ENCODE measurements at places on chromosomes 12 and 14.
A peak's percentile ranks its signal among the peaks of the same experiment; 100 is the strongest.

- no peak for DNase-seq
These were observed 23.9 kb downstream of the UBE3B start for GRCh38 chr12:109501299-109501698.

- no peak for DNase-seq
These were observed 281.7 kb upstream of the RTL1 start for GRCh38 chr14:101185073-101185835.

GRCh38 chr12:47813511-47814196 is 6.0 kb downstream of the HDAC7 start:
- no peak for DNase-seq

- DNase-seq: peak; percentile 43
These were observed 290.9 kb downstream of the CACNA1C start for GRCh38 chr12:2343681-2344080.

DNA sequence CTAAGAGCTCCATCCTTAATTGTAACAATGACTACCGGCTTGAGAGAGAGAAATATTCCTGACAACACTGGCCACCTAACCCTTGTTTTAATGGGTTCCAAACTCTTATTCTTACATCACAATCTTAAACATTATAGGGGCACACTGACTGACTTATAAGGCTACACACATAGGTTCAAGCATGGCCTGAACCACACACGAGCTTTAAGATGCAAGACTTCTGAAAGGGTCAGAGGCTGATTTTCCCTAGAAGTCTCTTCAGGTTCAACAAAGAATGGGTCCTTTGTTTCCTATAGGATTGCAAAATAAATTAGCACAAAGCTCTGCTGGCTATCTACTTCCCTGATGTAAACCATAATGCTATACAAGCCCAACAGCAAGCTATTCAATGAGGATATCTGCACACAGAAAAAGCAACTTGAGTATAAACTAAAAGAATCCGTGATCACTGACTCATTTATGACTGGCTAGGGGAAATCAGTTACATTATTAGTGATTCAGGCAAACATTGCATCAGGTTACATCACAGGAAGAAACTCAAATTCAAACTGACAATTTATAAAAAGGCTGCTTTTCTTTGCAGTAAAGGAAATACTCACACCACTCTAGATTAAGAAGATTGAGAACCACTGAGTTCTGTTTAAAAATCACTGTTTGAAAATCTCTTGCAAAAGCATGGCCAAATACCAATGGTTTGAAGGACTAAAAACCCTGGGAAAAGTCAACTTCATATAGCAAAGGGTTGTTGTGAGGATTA is 8.5 kb downstream of the BTG1 start:
- DNase-seq: no peak

- DNase-seq: no peak
These were observed 36.6 kb downstream of the SFSWAP start for GRCh38 chr12:131747276-131748177.

- peak; percentile 49 for DNase-seq
These were observed 795 bp downstream of the STAT6 start for GRCh38 chr12:57110104-57111030.

DNA sequence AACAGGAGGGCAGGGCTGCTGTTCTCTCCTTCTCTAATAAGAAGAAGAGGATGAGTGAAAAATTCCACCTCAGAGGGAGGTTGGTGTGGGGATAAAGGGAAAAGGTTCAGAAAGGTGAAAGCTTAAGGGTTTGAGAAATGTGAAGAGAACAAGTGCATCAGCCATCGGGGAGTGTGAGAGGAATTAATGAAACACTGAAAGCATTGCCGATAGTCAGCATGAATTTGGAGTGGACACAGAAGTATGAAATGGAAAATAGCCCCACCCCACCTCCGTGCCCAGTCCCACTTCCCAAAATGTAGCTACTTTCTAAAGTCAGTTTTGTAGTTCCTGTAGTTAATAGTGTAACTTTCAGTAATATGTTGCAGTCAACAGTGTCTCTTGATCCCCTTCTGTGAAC is 33.4 kb downstream of the DIP2B start:
- DNase-seq: no peak

GRCh38 chr12:110869026-110869425 is 22.2 kb downstream of the CCDC63 start:
- DNase-seq: no peak

DNA sequence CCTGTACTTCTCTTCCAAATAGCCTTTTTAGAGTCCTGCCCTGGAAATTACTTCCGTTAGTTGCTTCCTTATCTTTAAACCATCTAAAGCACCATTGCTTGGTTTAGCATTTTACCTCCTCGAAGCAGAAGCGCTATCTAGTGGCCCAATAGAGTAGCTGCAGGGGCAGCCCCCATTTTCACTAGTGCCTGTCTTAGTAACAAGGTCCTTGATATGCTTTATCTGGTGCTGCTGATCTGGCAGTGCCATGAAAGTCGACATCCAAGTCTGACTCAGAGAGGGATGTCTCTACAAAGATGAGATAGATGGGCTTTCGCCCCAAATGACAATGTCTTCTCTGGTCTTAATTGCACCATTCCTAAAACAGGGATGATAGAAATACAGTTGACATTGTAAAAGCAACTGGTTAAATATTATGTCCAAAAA is 25.0 kb upstream of the CIT start:
- peak; percentile 80 for DNase-seq

DNA sequence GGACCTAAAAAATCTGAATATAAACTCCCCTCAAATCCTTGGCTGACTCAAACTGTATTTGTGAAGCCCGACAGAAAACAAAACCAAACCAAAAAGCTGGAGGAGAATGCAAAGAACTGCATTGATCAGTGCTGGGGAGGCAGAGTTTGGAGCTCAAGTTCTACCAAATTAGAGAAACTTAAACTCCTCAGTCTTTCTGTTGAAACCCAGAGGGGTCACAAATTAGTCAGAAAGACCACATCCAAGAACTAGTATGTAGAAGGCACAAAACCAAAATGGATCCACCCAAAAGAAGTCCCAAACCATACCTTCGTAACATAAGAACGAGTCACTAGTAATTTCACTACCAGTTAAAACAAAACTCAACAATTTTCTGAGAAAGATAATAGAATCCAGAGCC is 15.3 kb upstream of the PRKAB1 start:
- no peak for DNase-seq

- peak; percentile 67 for DNase-seq
These were observed 15.9 kb upstream of the HHIPL1 start for GRCh38 chr14:99628887-99629618.

- peak; percentile 28 for DNase-seq
These were observed 25.2 kb downstream of the NID2 start for GRCh38 chr14:52043690-52044089.

DNA sequence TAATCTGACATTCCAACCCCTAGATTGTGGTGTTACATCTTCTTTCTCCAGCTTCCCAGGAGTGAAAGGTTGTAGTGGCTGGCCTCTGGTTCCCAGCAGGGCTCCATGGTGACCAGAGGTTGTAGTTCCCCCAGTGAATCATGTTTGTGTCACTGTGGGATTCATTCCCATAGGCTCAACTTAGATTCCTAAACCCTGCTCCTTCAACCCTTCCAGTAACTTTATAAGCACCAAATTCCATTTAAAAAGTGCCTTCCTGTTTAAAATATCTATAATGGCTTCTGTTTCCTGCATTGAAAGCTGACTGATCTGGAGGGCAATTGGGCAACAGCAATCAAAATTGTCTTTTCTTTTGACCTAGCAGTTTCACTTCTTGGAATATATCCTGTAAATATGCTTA is 40.5 kb upstream of the TBC1D15 start:
- DNase-seq: no peak

- DNase-seq: peak; percentile 54
These were observed 4.1 kb upstream of the IGF1 start for GRCh38 chr12:102484428-102484958.

- DNase-seq: no peak
These were observed 53.7 kb upstream of the OTOGL start for GRCh38 chr12:80045594-80045993.

DNA sequence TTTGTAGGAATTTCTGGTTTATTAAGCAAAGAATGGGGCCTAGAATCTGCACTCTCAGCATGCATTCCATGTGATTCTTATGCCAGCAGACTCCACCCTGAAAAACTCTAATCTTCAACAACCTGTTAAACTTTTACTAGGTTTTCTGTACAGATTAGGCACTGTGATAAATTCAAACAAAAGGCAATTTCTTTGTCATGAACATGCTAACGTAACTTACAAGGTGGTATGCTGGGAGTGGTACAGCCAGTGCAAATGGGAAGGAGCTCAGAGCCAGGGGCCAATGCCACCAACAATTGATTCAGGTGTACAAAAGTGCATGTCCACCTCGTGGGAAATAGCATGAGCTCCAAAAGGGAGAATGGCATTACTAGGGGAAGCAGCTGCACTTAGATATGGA is 83.0 kb downstream of the PPFIBP1 start:
- DNase-seq: no peak

DNA sequence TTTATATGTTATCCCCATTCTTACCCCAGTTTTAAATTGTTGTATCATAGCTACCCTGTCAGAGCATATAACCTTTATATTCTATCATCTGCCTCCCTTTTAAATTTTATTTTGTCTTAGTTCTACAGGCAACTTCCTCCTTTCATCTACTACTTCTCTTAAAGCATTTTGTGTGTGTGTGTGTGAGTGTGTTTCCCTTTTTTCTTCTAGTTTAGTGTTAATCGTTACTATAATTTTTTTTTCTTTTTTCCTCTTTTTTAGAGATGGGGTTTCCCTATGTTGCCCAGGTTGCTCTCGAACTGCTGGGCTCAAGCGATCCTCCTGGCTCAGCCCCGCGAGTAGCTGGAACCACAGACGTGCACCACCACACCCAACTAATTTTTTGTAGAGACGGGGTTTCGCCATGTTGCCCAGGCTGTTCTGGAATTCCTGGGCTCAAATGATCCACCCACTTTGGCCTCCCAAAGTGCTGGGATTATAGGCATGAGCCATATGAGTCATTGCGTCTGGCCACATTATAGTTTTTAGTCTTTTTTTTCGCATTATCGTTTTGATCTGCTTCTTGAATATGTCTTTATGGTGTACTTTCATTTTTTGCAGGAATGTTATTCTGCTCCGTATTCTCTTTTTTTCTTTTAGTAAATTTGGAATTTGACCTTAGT is 33.1 kb upstream of the FBXO34 start:
- DNase-seq: no peak

GRCh38 chr12:88141425-88141773 is 489 bp downstream of the CEP290 start:
- DNase-seq: no peak

DNA sequence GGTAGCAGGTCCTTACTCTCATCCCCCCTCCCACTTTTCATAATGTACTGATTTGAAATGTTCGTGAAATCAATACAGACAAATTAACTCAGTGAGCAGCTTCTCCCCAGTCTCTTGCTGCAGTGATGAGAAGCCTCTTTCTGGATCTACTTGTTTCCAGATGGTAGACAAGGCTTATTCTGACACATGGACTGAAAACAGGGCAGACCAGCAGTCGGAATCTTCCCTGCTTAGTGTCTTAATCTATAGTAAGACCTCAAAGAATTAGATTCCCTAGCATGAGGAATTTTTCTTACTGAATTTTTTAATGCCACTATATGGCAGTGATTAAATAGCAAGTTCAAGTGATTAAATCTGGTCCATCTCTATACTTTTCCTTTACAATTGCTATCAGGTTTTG is 120.1 kb downstream of the RGS6 start:
- DNase-seq: no peak

GRCh38 chr14:65840118-65840751 is 427.7 kb downstream of the FUT8 start:
- peak; percentile 85 for DNase-seq

DNA sequence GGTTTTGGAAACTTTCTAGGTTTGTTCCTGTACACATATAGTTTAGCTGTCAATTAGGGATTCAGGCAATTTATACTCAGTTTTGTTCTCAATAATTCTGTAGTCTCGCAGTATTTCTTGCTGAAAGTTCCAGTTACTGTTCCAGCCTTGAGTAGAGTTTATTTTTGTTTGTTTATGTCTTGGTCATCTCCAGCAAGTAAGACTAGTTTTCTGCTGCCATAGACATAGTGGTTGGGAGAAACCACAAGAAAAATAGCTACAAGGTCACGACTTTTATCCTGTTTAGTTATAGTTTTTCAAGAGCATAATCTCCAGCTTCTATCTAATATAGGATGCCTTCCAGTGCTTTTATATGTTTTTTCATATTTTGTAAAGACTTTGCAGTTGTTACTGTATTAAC is 99.6 kb upstream of the FOXG1 start:
- DNase-seq: no peak

DNA sequence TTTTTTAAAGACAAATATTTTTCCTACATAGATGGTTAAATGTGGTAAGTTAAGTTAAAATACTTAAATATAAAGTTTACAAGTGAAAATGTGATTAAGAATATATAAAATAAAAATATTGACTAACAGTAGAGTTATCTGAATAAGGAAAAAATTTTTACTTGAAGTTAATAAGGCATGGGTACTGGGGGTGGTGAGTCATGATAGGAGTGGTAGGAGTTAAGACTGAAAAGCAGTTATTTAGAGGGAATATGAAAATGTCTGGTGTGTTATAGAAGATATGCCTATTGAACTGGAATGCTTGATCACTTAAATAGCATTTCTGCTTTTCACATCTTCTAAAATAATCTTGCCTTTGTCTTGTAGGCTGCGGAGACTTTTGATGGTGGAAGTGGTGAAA is 68.7 kb downstream of the CCDC91 start:
- DNase-seq: no peak

- DNase-seq: no peak
These were observed 4.3 kb downstream of the BCAT1 start for GRCh38 chr12:24944601-24944975.

DNA sequence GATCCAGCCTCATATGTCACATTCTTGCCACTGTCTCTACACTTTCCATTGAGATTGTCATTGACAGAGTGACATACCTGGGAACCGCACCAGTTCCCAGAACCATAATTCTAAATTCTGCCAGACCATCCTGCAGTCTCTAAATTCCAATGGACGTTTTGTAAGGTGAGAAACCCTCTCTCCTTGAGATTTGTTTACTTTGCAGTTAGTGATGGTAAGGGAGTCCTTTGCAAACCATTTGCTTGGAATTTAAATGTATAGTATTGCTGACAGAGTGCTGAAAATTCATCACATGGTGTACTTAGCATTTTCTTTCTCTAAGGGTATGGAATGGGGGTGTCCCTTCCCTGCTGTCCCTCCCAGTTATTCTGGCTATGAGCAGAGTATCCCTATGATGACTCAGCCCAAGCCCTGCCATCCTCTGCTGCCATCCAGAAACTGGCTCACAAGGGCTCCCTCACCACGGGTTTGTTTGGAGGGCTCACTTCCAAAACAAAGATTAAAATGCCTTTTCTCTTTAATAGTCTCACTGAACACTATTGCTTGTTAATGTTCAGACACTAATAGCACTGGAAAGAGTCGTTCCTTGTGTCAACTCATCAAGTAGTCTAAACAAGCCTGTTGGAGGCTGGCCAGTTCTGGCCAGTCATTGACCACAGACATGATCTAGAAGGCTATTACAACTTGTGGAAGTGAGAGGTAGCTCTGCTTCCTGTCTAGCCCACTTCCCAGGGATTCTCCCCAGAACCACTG is 129.0 kb upstream of the HMGA2 start:
- DNase-seq: no peak

DNA sequence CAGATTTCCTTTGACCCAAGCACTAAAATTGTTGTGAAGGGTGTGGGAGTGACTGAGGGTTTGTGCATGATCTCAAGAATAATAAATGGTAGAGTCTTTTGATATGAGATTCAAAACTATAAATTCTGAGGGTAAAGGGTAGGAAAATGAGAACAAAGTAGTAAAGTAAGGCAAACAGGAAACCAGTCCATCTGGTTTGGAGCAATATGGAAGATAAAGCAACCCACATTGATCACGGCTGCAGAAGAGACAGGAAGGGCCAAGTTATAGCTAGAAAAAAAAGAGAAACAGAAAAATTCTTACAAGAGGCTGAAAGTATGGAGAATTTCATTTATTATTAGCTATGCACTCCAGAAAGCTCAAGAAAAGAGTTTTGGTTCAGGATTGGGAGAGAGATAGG is 4.6 kb upstream of the SLCO1B3 start:
- DNase-seq: no peak

Measured in NCI-H1417 (cell line).